ENCODE measurements at places on chromosomes 2 and 18. TPM values are rescaled to one million over a fixed set of nuclear protein-coding genes. Genes with fewer than 3 reads are reported as not detected.

GRCh38 chr18:25832001-25832604, 258.3 kb downstream of the SS18 start:
- DNase-seq = no peak

DNA sequence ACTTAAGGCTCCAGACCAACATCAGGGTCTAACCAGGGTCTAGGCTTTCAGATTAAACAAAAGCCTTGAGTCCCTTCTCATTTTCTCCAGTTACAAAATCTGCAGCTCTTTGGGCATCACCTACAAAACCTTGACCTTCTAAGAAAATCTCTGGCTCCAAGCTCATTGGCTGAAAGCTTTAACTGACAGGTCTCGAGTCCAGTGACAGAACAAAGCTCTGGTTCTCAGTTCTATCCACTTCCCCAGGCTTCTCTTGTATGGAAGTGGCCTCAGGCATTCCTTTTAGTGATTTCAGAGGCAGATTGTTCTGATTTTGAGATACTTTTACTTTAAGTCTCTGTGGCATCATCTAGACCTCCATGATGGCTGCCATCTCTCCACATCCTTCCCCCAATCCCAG, 11.3 kb downstream of the SIX2 start:
- no peak for DNase-seq

Gene ZSWIM2
- total RNA-seq = not detected

GRCh38 chr18:73980289-73980979, 167.2 kb downstream of the FBXO15 start:
- DNase-seq = no peak

Gene NPHP1
- total RNA-seq = 0.21 TPM

Gene SIX3
- total RNA-seq = not detected

GRCh38 chr2:239532859-239533258, 132.0 kb upstream of the HDAC4 start:
- no peak for DNase-seq

Gene CASP8
- total RNA-seq = 39.8 TPM

Gene ASPRV1
- 1.4 TPM for total RNA-seq

Gene NT5DC4
- total RNA-seq = not detected

Gene SERPINB13
- not detected for total RNA-seq

- peak; percentile 58 for DNase-seq
Measured at GRCh38 chr18:3441290-3441689, 8.7 kb upstream of the TGIF1 start.

- DNase-seq = no peak
Measured at GRCh38 chr18:50928551-50928950, 39.3 kb upstream of the ELAC1 start.

Gene BCL2
- total RNA-seq = 81.3 TPM

GRCh38 chr2:23321751-23322150, 63.2 kb upstream of the KLHL29 start:
- no peak for DNase-seq

Gene GALNT3
- total RNA-seq = 4.9 TPM

GRCh38 chr2:38619458-38620164, 16.9 kb upstream of the HNRNPLL start:
- no peak for DNase-seq

DNA sequence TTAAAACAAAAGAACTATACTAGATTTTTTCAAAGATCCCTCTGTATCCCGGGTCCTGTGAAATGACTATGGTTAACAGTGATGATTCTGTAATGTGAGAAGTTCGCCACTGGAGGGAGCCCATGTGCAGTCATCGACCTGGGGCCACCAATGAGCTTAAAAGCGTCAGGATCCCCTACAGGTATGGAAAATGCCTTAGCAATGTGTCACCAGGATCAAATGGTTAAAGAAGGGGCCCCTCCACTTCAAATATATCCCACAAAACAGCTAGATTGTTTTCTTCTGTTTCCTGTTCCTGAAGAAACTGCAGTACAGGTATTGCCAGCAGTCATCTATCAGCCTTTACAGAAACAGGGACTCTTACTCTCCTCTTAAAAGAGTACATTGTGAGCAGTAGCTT, 15.3 kb downstream of the CHRNA1 start:
- peak; percentile 92 for DNase-seq

DNA sequence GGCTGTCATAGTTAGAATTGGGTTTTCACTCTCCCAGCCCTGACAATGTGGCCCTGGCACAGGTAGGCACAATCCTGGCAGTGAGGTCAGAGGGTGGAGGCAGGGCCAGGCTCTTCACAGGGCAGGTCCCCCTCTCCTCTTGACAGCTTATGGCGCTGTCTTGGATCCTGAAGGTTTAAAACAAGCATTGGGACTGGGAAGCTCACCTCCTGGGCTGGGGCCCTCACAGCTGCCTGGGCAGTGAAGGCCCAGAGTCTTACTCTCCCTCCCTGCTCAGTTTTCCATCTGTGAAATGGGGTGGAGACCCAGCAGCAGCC, 23.3 kb downstream of the LBH start:
- no peak for DNase-seq

GRCh38 chr2:176172895-176173566, 15.4 kb upstream of the HOXD1 start:
- DNase-seq = no peak

Gene PLGLB2
- total RNA-seq = 1.8 TPM

DNA sequence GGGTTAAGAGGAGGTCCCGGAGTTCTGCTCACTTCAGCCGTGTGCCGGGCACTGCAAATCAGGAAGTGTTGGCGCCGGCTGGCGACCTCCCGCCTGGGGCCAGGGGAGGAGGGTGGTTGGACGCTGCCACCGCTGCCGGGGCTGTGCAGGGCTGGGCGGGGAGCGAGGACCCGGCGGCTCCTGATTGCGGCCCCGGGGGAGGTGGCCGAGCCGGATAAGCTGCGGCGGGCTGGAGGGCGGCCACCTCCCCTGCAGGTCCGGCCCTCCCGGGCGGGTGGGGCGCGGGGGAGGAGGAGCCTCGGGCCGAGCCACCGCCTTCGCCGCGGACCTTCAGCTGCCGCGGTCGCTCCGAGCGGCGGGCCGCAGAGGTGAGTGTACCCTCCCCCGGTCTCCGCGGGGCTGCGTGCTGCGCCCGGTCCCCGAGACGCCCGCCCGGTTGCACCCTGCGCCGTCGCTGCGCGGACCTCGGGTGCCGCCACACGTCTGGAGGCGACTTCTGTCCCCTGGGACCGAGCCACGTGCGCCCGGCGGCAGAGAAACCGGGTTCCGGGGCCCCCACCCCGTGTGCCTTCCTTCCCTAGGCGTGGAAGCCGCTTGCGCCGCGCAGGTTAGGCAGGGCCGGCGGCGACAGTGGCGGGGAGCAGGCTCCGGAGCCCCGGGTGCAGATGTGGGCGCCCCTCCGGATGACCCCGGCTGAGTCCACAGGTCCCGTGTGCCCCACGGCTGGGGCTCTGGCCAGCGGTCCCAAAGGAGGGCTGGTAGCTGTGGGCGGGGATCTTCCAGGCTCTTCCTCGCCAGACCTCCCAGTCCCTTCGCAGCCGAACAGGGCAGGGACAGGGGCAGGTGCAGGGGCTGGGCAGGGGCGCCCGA, at the start of gene STEAP3:
TSS of gene STEAP3 (plus strand) at position 314 of the 870 bp plus-strand sequence. CDS start 7,179 bp downstream, outside the sequence.
- peak; percentile 57 for DNase-seq

GRCh38 chr18:13382366-13382953, 163.9 kb downstream of the LDLRAD4 start:
- peak; percentile 82 for DNase-seq

GRCh38 chr2:68274022-68274421, 21.7 kb upstream of the PPP3R1 start:
- DNase-seq = no peak

DNA sequence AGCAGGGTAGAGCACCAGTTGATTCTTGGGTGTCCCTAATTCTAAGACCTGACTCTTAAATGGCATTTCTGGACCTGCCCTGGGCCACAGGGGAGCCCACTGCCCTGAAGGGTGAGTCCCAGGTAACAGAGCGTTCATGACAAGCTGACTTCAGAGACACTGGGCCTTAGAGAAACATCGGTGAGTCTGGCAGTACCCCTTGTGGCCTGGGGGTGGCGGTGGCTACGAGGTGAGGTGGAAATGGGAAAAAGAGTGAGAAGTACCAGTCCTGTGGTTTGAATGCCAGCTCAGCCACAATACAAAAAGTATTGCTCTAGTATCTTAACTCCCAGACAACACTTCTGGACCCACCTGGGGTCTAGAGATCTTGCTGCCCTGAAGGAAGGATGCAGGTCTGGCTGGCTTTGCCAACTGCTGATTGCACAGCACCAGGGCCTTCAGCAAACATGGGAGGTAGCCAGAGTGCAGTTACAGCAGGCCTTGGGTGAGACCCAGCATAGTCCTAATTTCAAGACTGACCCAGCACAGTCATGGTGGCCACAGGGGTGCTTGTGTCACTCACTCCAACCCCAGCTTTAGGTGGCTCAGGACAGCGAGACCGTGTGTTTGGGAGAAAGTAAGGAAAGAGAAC, 44.5 kb downstream of the USP34 start:
- peak; percentile 89 for DNase-seq

- no peak for DNase-seq
Measured at GRCh38 chr18:8799001-8799400, 93.6 kb downstream of the MTCL1 start.

Gene HDAC4
- total RNA-seq = 45.9 TPM

Gene THSD7B
- total RNA-seq = not detected

DNA sequence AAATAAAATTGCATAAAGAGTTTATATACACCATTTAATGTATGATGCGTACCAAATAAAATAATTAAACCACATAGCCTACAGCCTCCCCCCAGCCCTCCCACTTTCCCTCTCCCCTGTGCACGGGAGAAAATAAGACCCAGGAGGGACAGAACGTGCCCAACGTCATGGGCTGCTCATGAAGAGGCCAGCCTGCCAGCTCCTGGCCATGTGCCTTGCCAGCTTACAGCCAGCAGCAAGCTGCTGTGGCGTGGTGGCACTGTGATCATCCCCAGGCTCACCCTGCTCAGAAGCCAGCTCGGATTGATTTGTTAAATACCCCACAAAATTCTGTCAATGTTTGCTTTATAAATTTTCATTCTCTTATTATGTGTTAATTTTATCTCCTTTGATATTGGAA, 7.6 kb downstream of the GPR148 start:
- peak; percentile 30 for DNase-seq

DNA sequence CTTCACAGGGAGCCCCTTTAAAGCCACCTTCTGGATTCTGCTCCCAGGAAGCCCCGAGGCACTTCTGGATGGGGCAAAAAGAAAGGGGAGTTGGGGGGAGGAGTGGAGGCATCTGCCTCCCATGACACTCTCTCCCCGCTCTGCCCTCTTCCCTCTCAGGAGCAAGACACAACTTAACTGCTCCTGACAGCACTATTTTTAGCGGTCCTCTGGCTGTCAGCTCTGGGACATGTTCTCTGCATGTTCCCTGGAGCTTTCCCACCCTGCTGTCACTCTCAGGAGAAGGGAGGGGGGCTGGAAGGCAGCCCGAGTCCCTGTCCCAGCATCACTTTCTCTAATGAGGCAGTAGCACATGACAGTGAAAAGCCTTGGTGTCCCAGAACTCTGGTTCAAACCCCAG, 32.3 kb downstream of the PLB1 start:
- no peak for DNase-seq

DNA sequence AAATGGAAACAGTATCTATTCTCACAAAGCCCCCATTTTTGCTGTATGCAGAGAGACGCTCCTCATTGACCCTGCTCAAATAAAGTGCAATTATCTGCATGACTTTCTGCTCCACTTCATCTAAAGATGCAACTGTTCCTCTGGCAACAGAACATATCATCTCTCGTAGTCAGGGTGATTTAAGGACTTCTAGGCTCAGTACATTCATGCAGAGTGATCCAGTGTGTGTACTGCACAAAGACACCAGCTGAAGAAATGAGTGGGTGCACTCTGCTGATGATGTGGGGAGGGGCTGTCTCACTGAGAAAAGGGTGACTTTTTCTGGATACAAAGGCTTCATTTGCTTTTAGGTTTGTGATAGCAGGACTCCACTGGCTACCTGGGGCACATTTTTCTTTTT, 355.2 kb downstream of the GALNT13 start:
- DNase-seq = no peak

- DNase-seq = no peak
Measured at GRCh38 chr2:85875350-85876050, 13.3 kb downstream of the ST3GAL5 start.

DNA sequence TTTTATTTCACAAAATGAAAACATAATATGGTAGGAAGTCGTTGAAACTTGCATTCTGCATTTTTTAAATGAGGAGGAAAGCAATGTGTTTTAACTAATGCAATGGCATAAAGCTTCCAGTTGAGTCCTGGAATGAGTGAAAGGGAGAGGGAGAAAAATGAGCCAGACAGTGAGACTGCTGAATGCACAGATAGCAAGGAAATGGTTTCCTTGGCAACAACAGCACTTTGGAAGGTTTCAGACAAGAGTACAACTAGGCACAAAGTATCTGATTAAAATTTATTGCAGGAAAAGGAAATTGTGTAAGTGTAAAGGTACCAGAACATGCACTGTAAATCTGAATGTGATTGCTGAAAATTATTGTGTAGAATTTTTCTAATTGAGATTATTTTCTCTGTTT, 320.1 kb upstream of the KYNU start:
- DNase-seq = no peak

- no peak for DNase-seq
Measured at GRCh38 chr2:120955427-120955826, 219.8 kb downstream of the GLI2 start.

Gene ABCB11
- total RNA-seq = not detected

GRCh38 chr2:127400897-127401756, 13.4 kb upstream of the MAP3K2 start:
- peak; percentile 53 for DNase-seq

- DNase-seq = no peak
Measured at GRCh38 chr18:72991379-72991778, 123.6 kb upstream of the NETO1 start.

GRCh38 chr2:152627351-152627957, 89.8 kb downstream of the PRPF40A start:
- no peak for DNase-seq

DNA sequence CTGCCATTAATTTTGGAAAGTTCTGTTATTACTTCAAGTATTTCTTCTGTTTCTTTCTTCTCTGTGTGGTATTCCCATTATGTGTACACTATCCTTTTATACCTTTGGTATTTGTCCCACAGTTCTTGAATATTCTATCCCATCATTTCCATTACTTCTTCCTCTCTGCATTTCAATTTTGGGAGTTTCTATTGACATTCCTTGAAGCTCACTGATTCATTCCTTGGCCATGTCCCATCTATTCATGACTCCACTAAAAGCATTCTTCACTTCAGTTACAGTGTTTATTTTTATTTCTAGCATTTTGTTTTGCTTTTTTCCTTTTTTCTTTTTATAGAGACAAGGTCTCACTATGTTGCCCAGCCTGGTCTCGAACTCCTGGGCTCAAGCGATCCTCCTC, 30.3 kb downstream of the PROC start:
- DNase-seq = no peak

Gene MCEE
- total RNA-seq = 17.2 TPM

Gene ZAP70
- total RNA-seq = 240 TPM

- peak; percentile 75 for DNase-seq
Measured at GRCh38 chr2:65436824-65437221, 4.4 kb upstream of the SPRED2 start.

- DNase-seq = no peak
Measured at GRCh38 chr2:41647468-41648050, 400.3 kb upstream of the PKDCC start.

Gene GULP1
- not detected for total RNA-seq
